ENCODE measurements at places on chromosomes 2 and 18. TPM values are rescaled to one million over a fixed set of nuclear protein-coding genes. Genes with fewer than 3 reads are reported as not detected.

Gene SLC9A4
- 0.04 TPM for total RNA-seq

Gene CNDP1
- total RNA-seq = not detected

Gene OTOS
- total RNA-seq = not detected

Gene GPR35
- total RNA-seq = 5.2 TPM

Gene OSBPL6
- 4.0 TPM for total RNA-seq

Gene ITPRID2
- total RNA-seq = 113 TPM

Gene ACVR1C
- total RNA-seq = 0.40 TPM

DNA sequence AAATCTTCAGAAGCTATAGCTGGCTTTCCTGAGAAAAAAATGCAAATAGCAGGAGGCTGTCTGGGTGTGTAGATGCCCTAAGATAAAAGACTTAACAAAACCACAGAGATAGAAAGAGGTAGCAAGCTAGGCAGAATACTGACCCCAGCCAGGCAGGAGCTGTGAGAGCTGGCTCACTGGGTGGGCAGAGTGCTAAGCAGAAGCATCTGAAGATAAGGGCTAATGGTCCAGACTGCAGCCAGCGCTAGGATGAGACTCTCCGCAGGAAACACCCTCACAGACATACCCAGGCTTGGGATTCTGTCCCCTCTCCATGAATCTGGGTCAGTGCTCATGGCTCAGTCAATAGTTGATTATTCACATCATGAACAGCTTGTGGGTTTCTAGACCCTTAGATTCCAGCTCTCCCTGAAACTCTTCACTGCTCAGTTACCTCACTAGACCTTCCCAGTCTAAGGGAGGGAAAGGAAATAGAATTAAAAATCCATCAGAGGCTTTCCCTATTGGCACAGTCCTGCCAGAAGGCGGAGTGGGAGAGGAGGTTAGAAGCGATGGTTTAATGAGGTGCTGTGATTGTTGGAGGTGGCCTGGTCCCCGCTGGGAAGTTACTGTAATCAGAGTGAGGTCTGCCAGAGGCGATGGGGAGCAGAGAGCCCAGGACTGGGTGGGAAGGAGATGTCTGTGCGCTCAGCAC lies 21.4 kb upstream of the CCBE1 start:
- H3K27me3 ChIP-seq = no peaks in the 10 kb centered on the region
- no peak overlapping the region for H3K4me3 ChIP-seq
- no peak for DNase-seq
- H3K27ac ChIP-seq = peak overlapping the region; percentile 68

- no peak for DNase-seq
- H3K36me3 ChIP-seq = no peaks in the 10 kb centered on the region
- no peak overlapping the region for H3K27ac ChIP-seq
- H3K27me3 ChIP-seq = no peaks in the 10 kb centered on the region
Observed at GRCh38 chr2:226669905-226670304, 129.7 kb downstream of the IRS1 start.

DNA sequence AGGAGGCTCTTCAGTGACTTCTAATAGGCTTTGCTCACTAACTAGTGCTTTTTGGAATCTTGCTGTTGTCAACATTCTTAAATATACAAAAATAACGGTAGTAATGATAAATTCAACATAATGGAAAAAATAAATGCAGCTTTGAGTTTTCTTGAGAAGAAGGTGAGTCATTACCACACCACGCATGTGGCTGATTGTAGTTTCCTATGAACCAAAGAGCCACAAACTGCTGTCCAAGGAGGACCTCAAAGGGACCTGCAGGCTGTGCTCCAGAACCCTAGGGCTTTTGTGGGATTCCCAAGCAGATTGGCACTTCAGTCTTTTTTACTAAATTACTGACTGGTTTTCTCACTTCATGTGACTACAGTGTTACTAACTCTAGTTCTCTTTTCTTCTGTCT lies 66.7 kb downstream of the TPGS2 start:
- H3K27ac ChIP-seq = no peak overlapping the region
- H3K4me1 ChIP-seq = no peaks in the 10 kb centered on the region
- no peak overlapping the region for H3K4me3 ChIP-seq

- DNase-seq = no peak
- H3K27me3 ChIP-seq = peaks cover 50% of the 10 kb centered on the region
- no peak overlapping the region for H3K27ac ChIP-seq
- H3K36me3 ChIP-seq = no peaks in the 10 kb centered on the region
- H3K4me3 ChIP-seq = no peak overlapping the region
- no peaks in the 10 kb centered on the region for H3K4me1 ChIP-seq
Observed at GRCh38 chr2:128640845-128641360, 322.2 kb upstream of the HS6ST1 start.

DNA sequence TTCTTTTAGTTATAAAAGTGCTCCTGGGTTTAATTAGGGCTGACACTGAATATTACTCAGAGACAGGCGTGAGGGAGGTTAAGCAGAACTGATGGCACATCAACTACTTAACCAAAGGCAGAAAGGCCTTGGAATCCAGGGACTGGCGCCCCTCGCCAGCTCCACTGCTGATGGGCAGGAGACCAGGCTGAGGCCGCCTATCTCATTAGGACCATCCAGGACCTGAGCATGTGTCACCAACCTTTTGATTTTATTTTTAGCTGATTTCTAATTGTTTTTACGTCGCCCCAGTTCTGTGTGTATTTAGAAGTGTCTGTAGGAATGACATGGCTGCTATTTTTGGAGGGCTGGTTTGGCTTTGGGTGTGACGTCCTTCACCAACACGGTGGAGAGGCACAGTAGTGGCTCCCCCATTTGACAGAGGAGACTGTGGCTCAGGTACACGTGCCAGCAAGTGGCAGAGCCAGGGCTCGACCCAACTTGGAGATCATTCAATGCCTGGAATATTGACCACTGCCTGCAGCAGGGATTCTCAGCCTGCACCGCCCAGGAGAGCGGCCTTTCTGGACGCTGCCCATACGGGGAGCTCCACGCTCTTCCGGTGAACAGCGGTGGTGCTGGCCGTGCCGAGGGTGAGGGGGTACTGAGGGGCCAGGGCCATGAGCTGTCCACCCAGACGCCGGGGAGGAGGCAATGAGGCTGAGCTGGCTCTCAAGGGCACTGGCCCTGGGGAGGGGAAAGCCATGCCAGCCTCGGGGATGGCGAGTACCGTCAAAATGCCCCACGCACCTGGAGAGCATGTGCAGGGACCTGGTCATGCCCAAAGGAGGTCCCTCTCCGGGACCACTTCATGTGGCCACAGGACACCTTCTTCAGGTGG lies 205.7 kb downstream of the ASB1 start:
- H3K36me3 ChIP-seq = no peaks in the 10 kb centered on the region
- no peak overlapping the region for H3K27ac ChIP-seq
- H3K27me3 ChIP-seq = no peaks in the 10 kb centered on the region
- no peak for DNase-seq

- H3K27me3 ChIP-seq = no peaks in the 10 kb centered on the region
- no peaks in the 10 kb centered on the region for H3K4me1 ChIP-seq
- peak; percentile 62 for DNase-seq
- H3K4me3 ChIP-seq = no peak overlapping the region
Observed at GRCh38 chr2:183490914-183491313, 366.7 kb downstream of the NUP35 start.

DNA sequence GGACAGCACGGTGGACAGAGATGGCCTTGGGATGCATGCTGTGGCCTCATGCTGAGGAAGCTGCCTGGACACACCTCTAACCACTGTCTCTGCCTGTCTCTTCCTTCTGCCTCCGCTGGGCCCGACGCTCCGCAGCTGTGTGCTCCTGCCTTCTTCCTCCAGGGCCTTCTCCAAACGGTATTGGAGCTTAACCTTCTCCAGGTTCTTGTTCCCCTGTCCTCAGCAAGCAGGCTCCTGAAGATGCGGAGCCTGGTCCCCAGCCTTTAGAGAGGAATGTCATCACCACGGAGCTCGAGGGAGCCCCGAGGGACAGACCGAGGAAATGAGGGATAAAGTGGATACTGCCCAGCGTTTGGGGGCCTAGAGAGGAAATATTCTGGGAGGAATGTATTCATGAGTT lies 155.1 kb downstream of the DYSF start:
- no peaks in the 10 kb centered on the region for H3K36me3 ChIP-seq
- H3K27ac ChIP-seq = no peak overlapping the region
- H3K27me3 ChIP-seq = no peaks in the 10 kb centered on the region
- peaks cover 5% of the 10 kb centered on the region for H3K4me1 ChIP-seq

DNA sequence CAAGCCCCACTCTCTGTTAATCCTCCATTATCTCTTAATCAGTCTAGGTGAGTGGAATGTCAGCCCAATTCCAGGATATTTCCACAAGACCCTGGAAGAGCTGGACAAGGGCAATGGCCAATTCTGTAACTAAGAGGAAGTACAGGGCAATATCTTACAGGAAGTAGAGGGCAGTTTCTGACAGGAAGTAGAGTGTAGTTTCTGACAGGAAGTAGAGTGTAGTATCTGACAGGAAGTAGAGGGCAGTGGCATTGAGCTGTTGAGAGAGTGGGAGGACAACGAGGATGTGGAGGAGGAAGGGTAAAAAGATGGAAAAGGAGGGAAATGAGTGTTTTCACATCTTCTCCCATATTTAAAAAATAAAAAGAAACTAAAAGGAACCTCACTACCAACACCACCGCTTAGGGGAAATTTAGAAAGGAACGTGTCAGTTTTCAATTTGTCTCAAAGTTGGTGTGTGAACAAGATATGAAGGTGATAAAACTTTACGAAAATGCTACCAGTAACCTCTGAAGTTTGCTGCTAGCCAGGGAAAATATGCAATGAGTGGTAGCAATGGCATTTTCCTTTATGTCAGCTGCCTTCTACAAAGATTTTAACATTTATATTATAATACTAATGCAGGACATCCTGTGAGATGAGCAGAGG lies 430.9 kb upstream of the HNRNPA3 start:
- DNase-seq = no peak
- H3K4me3 ChIP-seq = no peak overlapping the region
- H3K36me3 ChIP-seq = no peaks in the 10 kb centered on the region
- H3K4me1 ChIP-seq = no peaks in the 10 kb centered on the region
- peaks cover 27% of the 10 kb centered on the region for H3K27me3 ChIP-seq
- H3K27ac ChIP-seq = no peak overlapping the region

GRCh38 chr2:10331702-10332401 lies 29.1 kb downstream of the HPCAL1 start:
- peaks cover 40% of the 10 kb centered on the region for H3K36me3 ChIP-seq
- H3K4me1 ChIP-seq = peaks cover 64% of the 10 kb centered on the region
- no peak overlapping the region for H3K4me3 ChIP-seq
- H3K27ac ChIP-seq = no peak overlapping the region

GRCh38 chr18:11176481-11176881 lies 27.1 kb upstream of the PIEZO2 start:
- no peak overlapping the region for H3K27ac ChIP-seq
- H3K4me1 ChIP-seq = no peaks in the 10 kb centered on the region
- H3K27me3 ChIP-seq = peaks cover 47% of the 10 kb centered on the region
- no peak overlapping the region for H3K4me3 ChIP-seq

GRCh38 chr2:37615804-37616676 lies 55.4 kb downstream of the CDC42EP3 start:
- H3K27ac ChIP-seq = no peak overlapping the region
- H3K27me3 ChIP-seq = no peaks in the 10 kb centered on the region
- DNase-seq = no peak
- no peaks in the 10 kb centered on the region for H3K4me1 ChIP-seq
- no peak overlapping the region for H3K4me3 ChIP-seq

- no peak for DNase-seq
- no peak overlapping the region for H3K4me3 ChIP-seq
- H3K27me3 ChIP-seq = no peaks in the 10 kb centered on the region
Observed at GRCh38 chr2:11578081-11578948, 44.5 kb downstream of the GREB1 start.

- no peaks in the 10 kb centered on the region for H3K27me3 ChIP-seq
- no peaks in the 10 kb centered on the region for H3K36me3 ChIP-seq
- no peak for DNase-seq
- H3K4me1 ChIP-seq = no peaks in the 10 kb centered on the region
Observed at GRCh38 chr2:27940982-27941381, 50.5 kb downstream of the BABAM2 start.

DNA sequence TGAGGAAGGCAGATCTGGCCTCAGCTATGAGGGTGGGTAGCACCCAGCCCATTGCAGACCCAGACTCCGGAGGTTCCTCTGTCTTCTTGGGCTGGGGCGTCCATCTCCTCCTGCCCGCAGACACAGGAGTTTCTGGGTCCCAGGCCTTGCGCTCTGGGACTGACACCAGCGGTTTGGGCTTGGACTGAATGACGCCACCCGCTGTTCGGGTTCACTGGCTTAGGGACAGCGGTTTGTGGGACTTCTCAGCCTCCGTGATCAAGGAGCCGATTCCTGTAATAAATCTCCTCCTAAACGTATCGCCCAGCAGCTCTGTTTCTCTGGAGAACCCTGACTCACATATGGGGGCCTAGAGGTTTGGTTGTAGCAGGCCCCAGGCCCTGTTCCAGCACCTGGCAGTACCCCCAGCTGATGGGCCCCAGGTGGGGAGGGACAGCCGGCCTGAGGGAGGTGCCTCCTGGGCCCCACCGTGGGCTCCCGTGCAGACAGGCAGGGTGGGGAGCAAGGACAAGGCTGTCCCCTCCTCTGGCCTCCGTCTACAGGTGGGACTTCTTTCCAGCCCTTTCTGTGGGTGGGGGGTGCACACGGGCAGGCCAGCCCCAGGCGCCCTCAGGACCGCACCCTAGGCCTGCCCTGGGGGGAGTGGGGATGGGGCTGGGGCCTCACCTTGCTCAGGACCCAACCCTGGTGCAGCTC lies 4.5 kb upstream of the AQP12A start:
- H3K27me3 ChIP-seq = peaks cover 15% of the 10 kb centered on the region
- H3K27ac ChIP-seq = no peak overlapping the region
- no peaks in the 10 kb centered on the region for H3K4me1 ChIP-seq
- no peaks in the 10 kb centered on the region for H3K36me3 ChIP-seq

- H3K36me3 ChIP-seq = no peaks in the 10 kb centered on the region
- no peak overlapping the region for H3K27ac ChIP-seq
- DNase-seq = peak; percentile 4
- H3K27me3 ChIP-seq = no peaks in the 10 kb centered on the region
Observed at GRCh38 chr2:32591669-32592463, 36.0 kb upstream of the TTC27 start.

DNA sequence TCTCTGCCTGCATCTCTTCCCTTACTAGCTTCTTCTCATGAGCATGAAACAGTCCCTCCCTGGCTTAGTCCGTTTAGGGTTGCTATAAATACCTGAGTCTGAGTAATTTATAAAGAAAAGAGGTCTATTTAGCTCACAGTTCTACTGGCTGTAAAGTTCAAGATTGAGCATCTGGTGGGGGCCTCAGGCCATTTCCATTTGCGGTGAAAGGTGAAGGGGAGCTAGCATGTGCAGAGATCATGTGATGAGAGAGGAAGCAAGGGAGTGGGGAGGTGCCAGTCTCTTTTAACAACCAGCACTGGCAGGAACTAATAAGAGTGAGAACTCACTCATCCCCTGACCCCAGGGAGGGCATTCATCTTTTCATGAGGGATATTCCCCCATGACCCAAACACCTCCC lies 26.8 kb downstream of the RHBDD1 start:
- DNase-seq = no peak
- no peak overlapping the region for H3K4me3 ChIP-seq
- no peaks in the 10 kb centered on the region for H3K4me1 ChIP-seq
- H3K27me3 ChIP-seq = no peaks in the 10 kb centered on the region
- H3K36me3 ChIP-seq = no peaks in the 10 kb centered on the region

DNA sequence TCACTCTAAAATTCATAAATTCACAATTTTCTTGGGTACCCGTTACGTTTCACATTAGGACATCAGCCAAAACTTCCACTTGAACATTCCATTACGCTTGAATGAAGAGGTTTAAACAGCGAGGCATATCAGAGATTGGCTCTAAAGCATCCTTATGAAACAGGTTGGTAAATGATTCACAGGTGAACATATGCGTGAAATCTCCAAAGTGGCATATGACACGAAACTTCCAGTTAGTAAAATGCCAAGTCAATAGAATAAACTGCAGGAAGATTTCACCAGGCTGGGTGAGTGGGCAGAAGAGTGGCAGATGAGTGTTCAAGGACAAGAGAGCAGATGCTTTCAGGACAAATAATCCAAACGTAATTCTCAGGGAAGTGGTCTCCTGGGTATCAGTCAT lies 33.9 kb upstream of the GLS start:
- peak; percentile 83 for DNase-seq
- peak overlapping the region; percentile 2 for H3K4me3 ChIP-seq
- H3K27ac ChIP-seq = peak overlapping the region; percentile 99
- H3K27me3 ChIP-seq = no peaks in the 10 kb centered on the region
- H3K4me1 ChIP-seq = peaks cover 77% of the 10 kb centered on the region
